ENCODE measurements at places on chromosomes 11 and 22. TPM values are rescaled to one million over a fixed set of nuclear protein-coding genes. Genes with fewer than 3 reads are reported as not detected.

The HTR3B gene
- total RNA-seq, result not detected

The MAJIN gene
- 0.17 TPM for total RNA-seq

The OR10A2 gene
- not detected for total RNA-seq

The TRIM49 gene
- total RNA-seq, result not detected

The PVALB gene
- not detected for total RNA-seq

The CCDC81 gene
- 0.23 TPM for total RNA-seq

- no peak for DNase-seq
Observed at GRCh38 chr11:83746921-83747585, 460.9 kb upstream of the CCDC90B start.

GRCh38 chr11:123839131-123839530, 33.0 kb upstream of the OR6M1 start:
- no peak for DNase-seq

DNA sequence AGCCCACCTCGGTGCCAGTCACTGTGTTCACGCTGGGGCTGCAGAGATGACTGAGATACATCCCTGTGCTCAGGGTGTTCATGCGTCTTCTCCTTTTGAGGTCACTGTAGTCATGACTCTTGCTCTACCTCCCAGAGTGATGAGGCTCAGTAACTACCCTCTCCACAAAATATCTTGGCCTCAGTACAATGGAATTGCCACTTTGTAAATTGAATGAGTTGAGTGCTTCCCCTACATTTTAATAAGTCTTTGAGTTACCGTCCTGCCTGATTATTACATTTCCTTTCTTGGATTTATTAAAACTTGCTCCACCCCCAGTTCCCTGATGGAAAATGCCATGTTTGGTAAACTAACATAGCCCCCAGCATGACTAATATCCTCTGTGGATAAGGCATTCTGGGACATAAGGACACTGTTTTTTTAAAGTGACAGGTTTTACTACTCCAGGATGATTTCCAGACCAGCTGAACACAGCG, 15.9 kb downstream of the PRSS23 start:
- peak; percentile 93 for DNase-seq

- DNase-seq, result no peak
Observed at GRCh38 chr11:44659641-44660040, 67.1 kb upstream of the TSPAN18 start.

DNA sequence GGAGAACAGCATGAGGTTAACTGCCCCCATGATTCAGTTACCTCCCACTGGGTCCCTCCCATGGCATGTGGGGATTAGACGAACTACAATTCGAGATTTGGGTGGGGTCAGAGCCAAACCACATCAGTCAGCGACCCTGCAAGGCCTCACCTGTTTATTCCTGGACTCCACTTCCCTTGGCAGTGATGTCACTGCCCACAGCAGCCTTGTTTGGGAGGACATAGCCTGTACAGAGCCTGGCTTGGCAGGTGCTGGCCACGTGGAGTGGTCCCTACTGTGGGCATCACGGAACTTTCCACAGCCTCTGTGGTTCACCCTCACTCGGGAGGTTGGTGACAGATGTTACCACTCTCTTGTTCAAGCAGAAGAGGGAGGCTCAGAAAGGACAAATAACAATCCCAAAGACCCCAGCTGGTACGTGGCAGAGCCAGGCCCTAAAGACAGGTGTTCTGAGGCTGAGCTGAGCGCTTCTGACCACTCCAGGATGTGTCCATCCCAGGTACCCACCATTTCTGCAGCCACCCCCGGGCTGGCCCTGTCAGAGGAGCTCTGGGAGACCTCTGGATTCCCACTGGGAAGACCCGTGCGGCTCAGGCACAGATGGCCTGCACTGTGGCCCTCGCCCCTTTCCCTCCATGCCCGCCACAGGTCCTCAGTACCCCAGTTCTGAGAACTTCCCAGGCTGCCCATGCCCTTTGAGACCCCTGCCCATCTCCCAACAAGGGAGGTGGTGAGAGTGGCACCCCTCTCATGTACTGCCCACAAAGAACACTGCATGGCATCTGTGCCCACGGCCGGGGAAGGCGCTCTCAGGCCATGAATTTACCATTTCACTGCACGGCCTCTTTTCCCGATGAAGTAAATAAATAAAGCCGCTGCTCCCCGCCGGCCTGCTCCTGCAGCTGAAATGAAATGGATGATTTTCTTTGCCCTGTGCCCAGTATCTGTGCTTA, 605.8 kb downstream of the TBC1D22A start:
- no peak for DNase-seq

DNA sequence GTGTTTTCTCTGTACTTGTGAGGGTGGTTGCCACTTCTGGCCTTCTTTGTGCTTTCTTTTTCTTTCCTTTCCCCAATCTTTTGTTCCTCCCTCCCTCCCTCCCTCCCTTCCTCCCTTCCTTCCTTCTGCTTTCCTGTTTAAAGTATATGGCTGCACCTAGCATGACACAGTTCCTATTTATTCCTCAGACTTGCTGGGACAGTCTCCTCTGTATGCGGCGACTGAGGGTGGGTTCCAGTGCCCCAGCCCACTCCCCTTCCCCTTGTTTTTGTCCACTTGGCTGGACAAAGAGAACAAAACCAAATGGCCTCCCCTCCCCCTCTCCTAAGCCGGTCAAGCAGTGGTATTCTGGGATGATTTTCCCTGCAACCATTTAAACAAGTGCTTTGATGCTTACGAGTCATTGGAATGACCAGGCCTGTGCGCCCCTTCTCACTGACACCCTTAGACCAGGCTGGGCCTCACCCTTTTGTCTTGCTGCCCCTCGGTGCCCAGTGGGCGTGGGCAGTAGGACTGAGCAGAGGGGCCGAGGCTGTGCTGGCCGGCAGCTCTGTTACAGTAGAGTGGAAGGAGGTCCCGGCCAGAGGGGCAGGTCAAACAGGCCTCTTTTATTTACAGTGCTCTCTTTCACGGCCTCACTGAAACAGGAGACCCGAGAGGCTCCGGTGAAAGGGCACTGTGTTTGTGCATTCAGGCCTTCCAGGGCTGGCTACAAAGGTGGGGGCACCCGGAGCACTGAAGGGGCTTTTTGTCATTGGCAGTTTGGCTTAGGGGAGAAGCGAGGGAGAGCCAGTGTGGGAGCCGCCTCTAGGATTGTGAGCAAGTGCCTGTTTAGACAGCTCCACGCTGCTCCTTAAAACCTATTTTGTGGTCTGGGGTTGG, 32.2 kb downstream of the ZBTB16 start:
- DNase-seq, result peak; percentile 34

DNA sequence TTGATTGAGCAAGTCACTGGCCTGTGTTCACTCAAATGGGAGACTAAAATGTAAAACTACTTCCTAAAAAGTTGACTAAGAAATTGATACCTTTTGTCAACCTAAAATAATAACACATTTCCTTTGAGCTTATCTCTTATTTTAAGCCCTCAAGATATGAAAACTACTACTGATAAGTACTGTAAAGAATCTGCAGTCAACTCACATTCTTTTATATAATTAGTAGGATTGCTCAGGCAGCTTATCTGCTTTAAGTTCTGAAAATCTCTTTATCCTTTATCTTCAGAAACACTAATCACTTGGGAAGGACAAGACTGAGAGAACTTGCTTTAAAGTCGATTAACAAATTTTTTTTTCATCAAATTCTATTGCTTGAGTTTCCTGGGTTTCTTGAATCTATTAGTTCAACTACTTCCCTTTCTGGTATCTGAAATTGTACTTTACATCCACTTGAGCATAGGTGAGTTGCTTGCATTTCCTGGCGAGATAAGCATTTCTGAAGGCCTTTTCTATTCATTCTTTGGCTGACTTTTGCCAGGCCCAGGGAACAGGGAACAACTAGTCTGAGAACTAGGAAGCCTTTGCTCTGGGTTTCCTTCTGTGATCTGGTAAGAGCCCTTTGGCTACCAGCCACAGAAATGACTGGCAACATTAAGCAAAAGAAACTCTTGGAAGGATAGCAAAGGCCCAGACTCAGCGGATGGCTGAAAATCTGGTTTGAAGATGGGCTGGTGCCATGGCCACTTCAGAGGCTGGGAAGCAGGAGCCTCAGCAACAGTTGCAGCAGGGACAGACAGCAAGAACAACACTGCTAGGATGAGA, 19.3 kb upstream of the CSRP3 start:
- peak; percentile 11 for DNase-seq

DNA sequence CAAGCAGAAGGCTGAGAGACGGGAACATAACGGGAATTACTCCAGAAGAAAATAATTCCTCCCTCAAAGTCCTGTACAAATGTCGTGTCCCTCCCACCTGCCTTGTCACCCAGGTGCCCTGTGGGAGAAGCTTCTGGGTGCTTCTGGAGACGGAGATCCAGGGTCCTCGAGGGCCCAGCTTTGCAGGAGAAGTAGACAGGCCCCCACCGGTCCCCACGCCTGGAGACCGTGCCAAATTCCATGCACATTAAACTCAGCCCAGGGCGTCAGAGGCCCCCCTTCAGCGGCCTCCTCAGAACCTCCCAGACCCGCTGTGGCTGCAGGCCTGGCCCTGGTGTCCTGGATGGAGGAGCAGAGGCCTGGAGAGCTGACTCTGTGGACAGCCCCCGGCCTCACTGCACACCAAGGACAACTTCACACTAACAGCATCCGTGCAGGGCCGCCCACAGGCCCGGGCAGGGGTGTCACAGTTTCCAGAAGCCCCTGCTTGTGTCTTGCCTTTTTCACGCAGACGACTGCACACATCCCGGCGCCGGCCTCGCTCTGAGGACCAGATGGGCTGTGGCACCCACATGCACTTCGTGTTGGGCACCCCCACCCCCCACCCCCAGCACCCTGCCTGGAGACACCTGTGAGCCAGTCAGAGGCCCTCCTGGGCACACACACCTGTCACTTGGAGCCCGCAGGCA, 734.3 kb downstream of the BRD1 start:
- no peak for DNase-seq

- DNase-seq, result no peak
Observed at GRCh38 chr22:32218470-32218869, 13.6 kb upstream of the RFPL2 start.

GRCh38 chr11:9802291-9802861, 138.5 kb downstream of the SWAP70 start:
- DNase-seq, result no peak

- no peak for DNase-seq
Observed at GRCh38 chr11:45725776-45726492, 60.5 kb upstream of the CHST1 start.

DNA sequence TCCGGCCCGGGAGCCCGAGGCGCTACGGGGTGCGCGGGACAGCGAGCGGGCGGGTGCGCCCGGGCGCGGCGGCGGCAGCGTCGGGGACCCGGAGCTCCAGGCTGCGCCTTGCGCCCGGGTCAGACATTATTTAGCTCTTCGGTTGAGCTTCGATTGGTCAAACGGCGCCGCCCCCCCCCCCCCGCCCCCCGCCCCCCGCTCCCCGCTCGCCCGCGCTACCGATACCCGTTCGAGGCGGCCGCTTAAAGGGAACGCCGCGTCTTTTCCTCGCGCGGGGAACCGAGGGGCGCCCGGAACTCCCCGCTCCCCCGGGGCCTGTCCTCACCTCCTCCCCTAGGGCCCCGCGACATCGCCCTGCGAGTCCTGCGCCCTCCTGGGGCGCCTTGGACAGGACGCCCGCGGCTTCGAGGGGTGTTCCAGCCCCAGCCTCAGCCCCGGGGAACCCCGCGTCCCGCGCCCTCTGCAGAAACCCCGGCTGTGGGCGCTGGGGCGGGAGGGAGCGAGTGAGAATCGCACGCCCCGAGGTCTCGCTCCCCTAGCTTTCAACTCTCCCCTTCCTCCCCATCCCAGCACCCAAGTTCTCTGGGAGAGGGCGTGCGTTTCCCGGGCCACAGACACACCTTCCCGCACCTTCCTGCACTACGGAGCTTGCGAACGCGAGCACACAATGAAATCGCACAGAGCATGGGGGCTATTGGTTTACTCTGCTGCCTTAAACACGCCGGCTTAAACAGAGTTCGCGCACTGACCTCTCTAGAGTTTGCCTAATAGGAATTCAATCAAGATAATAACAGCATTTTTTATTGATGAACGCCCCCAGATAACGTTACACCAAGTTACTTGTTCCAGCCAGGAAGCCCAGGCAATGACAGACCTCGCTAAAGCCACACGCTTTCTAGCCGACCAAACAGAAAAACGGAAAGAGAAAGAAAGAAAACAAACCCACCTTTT, at the start of gene BDNF:
Gene BDNF, minus strand, starts transcription at position 105 of the 951 bp plus-strand sequence. CDS start 41,891 bp downstream, outside the sequence.
- peak; percentile 51 for DNase-seq

DNA sequence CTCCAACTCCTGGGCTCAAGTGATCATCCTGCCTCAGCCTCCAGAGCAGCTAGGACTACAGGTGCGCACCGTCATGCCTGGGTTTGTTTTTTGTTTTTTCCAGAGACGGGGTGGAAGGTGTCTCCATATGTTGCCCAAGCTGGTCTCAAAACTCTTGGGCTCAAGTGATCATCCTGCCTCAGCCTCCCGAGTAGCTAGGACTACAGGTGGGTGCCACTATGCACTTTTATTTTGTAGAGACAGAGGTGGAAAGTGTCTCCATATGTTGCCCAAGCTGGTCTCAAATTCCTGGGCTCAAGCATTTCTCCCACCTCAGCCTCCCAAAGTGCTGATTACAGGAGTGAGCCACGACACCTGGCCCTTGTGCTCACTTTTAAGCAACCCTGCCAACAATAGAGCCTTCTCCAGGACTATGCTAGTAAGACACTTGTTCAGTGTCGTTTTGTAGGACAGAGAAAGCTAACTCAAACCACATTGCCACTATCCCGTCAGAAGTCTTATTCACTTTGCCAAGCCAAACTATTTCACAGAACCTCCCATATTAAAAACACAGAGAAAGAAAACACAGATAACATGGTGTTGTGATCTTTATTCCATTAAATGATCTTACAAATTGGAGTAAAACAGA, 9.4 kb upstream of the PLAAT3 start:
- no peak for DNase-seq

GRCh38 chr11:133746663-133747306, 98.5 kb downstream of the SPATA19 start:
- no peak for DNase-seq

- DNase-seq, result peak; percentile 83
Observed at GRCh38 chr22:22593964-22594656, 35.0 kb upstream of the PRAME start.

DNA sequence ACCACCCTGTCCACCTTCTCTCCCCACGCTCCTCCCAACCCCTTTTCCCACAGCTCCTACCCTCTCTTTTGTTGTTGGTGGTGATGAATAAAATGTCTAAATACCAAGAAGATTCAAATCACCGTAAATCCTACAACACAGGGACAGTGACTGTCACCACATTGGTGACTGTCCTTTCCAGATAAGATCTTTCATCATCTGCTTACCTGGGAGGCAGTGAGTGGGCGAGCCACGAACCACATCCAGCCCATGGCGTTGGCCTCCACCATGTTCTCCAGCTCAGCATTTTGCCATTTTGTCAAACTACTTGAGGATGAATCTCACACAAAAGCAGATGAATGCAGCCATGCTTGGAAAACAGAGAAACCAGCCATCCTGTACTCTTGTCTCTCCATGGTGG, 6.7 kb upstream of the CYTH4 start:
- no peak for DNase-seq
